ENCODE measurements at places on chromosomes 3 and 15. TPM values are rescaled to one million over a fixed set of nuclear protein-coding genes. Genes with fewer than 3 reads are reported as not detected.

DNA sequence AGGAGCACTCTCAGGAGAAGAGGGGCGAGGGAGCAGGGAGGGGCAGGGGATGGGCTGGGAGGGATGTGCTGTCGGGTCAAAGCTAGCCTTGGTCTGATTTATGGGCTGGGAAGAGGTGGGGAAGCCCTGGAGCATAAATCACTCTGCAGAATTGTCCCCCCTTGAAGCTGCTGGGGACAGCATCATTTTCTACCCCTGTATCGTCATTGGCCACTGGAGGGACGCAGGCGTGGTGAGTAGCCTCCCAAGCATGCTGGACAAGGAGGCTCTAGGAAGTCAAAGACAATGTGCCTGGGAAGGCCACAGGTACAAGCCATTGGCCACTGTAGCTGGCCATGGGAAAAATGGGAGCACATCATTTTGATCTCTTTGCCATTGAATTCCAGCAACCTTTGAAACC is 175.5 kb upstream of the CTDSPL start:
- no peaks in the 10 kb centered on the region for H3K4me1 ChIP-seq
- H3K27me3 ChIP-seq = peaks cover 79% of the 10 kb centered on the region
- no peak overlapping the region for H3K4me3 ChIP-seq
- no peak overlapping the region for H3K27ac ChIP-seq

- H3K4me1 ChIP-seq = peaks cover 14% of the 10 kb centered on the region
- no peak overlapping the region for H3K4me3 ChIP-seq
- no peak overlapping the region for H3K27ac ChIP-seq
- H3K36me3 ChIP-seq = peaks cover 44% of the 10 kb centered on the region
- no peak for DNase-seq
These were observed 26.2 kb upstream of the SPTBN5 start for GRCh38 chr15:41919954-41920538.

GRCh38 chr3:16978234-16978920 is 93.6 kb downstream of the PLCL2 start:
- no peaks in the 10 kb centered on the region for H3K27me3 ChIP-seq
- DNase-seq = no peak
- H3K36me3 ChIP-seq = no peaks in the 10 kb centered on the region

FGD5 gene
- not detected for total RNA-seq

FOXB1 gene
- not detected for total RNA-seq

- no peak overlapping the region for H3K27ac ChIP-seq
- DNase-seq = no peak
- no peaks in the 10 kb centered on the region for H3K36me3 ChIP-seq
- no peak overlapping the region for H3K4me3 ChIP-seq
- H3K27me3 ChIP-seq = no peaks in the 10 kb centered on the region
- peaks cover 19% of the 10 kb centered on the region for H3K4me1 ChIP-seq
These were observed 5.8 kb downstream of the CCRL2 start for GRCh38 chr3:46412786-46413298.

DNA sequence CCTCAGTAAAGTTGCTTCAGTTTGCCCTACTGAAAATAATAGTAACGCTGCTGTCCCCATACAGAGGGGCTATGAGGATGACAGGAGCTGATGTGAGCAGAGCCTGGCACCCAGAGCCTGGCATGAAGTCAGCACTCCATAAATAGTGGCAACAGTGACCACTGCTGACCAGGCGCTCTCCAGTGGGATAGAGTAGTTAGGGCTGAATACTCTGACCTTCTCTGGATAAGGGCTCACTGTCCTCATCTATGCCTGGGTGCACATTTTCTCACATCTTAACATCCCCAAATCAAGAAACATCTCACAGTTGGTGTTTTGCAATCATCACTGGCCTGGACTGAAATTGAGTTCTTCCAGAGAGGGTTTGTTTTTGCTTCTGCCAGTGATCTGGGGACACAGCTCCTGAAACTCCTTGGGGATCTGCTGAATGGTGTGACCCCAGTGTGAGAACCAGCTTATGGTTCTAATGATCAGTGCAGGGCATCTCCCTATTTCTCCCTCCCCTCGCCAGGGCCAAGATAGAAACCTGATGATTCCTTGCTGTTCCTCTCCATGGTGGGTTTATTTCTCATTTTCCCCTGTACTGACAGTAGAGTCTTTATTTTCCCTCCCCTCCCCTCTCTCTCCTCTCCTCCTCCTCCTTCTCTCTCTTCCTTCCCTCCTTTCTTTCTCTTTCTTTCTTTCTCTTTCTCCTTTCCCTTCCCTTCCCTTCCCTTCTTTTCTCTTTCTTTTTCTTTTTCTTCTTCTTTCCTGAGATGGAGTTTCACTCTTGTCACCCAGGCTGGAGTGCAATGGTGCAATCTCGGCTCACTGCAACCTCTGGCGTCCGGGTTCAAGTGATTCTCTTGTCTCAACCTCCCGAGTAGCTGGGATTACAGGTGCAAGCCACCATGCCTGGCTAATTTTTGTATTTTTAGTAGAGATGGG is 3.5 kb upstream of the PCSK6 start:
- no peaks in the 10 kb centered on the region for H3K4me1 ChIP-seq
- H3K27ac ChIP-seq = no peak overlapping the region
- DNase-seq = no peak
- no peaks in the 10 kb centered on the region for H3K36me3 ChIP-seq
- peaks cover 15% of the 10 kb centered on the region for H3K27me3 ChIP-seq

GRCh38 chr15:41536866-41537265 is 7.2 kb downstream of the RPAP1 start:
- no peaks in the 10 kb centered on the region for H3K4me1 ChIP-seq
- H3K36me3 ChIP-seq = peaks cover 14% of the 10 kb centered on the region
- DNase-seq = no peak
- no peak overlapping the region for H3K27ac ChIP-seq

PP2D1 gene
- not detected for total RNA-seq

STARD5 gene
- total RNA-seq = 5.9 TPM

- no peaks in the 10 kb centered on the region for H3K27me3 ChIP-seq
- no peak for DNase-seq
- no peak overlapping the region for H3K4me3 ChIP-seq
- no peaks in the 10 kb centered on the region for H3K36me3 ChIP-seq
These were observed 69.2 kb downstream of the DCUN1D1 start for GRCh38 chr3:182910936-182911781.
